ENCODE measurements at places on chromosomes 13 and 19.
A peak's percentile ranks its signal among the peaks of the same experiment; 100 is the strongest.

- DNase-seq, result no peak
Measured at GRCh38 chr13:30577401-30577852, 40.3 kb upstream of the USPL1 start.

- DNase-seq, result peak; percentile 89
Measured at GRCh38 chr19:18416778-18417249, 2.4 kb upstream of the SSBP4 start.

GRCh38 chr19:31770223-31770622, 421.0 kb upstream of the TSHZ3 start:
- no peak for DNase-seq

DNA sequence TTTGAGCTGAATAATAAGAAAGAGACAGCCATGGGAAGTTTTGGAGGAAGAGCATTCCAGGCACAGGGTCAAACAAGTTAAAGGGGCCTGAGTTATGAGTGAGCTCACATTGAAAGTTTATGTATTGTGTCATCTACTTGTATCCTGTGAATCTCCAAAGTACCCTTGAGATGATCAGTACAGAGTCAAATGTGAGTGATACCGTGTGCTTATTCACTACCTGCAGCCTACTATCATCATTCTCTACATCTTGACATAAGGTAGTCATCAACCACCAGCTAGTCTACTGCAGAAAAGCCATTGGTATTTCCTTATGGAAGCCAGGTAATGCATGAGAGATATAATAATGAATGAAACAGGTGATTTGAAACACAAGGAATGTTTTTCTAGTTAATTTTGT, 3.0 kb upstream of the KCTD12 start:
- no peak for DNase-seq

DNA sequence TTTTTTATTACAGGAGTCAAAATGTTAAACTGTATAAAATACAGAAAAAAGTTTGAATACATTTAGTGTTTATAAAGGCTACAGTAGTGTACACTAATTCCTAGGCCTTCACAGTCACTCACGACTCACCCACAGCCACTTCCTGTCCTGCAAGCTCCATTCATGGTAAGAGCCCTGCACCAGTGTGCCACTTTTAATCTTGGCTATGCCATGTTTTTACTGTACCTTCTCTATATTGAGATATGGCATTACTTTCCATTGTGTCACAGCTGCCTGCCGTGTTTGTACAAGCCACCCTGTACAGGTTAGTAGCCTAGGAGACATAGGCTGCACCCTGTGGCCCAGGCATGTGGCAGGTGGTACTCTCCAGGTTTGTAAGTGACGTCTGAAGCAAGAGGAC, 32.1 kb downstream of the C1QTNF9 start:
- no peak for DNase-seq

DNA sequence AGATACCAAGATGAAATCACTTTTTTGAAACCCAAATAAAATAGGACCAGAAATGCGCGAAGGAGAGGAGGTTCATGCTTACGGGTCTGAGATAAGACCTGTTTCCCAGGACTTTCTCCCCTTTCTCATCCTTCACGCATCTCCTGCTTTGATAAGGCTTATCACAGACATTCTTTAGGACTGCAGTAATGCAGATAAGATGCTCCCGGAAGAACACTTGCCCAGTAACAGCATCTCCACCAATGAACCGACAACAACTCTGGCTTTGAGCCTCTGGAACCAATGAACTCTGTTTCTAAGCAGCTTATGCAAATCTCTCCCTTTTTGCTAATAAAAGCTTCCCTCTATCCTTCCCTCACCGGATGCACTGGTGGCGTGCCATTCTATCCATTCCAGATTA, 783.4 kb upstream of the ARGLU1 start:
- DNase-seq, result no peak

- DNase-seq, result no peak
Measured at GRCh38 chr13:95113601-95114000, 187.7 kb downstream of the ABCC4 start.

GRCh38 chr13:43985422-43986072, 105.8 kb downstream of the LACC1 start:
- DNase-seq, result no peak

DNA sequence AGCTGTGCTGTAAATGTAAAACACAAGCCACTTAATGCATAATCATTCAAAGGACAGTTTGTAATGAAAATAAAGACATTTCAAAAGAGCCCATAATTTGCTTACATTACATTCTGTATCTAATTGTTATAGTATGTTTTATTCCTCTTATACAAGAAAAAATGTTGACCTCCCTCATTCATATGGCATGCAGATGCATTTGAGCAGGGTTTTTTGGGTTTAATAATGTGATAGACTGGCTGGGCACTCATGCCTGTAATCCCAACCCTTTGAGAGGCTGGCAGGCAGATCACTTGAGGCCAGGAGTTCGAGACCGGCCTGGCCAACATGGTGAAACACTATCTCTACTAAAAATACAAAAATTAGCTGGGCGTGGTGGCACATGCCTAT, 11.6 kb upstream of the ARL11 start:
- no peak for DNase-seq

DNA sequence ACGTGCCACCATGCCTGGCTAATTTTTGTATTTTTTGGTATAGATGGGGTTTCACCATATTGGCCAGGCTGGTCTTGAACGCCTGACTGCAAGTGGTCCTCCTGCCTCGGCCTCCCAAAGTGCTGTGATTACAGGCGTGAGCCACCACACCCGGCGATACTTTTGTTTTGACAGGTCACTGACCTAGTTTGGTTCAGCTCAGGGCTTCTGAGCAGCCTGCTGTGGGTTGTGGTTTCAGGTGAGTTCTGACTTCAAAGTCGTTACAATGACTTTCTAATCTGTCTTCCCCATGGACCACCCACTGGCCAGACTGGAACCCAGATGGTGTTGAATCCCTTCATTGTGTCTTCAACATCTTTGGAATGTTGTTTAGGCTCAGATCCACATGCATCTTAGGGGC, 73.8 kb downstream of the TRPM4 start:
- DNase-seq, result peak; percentile 28

DNA sequence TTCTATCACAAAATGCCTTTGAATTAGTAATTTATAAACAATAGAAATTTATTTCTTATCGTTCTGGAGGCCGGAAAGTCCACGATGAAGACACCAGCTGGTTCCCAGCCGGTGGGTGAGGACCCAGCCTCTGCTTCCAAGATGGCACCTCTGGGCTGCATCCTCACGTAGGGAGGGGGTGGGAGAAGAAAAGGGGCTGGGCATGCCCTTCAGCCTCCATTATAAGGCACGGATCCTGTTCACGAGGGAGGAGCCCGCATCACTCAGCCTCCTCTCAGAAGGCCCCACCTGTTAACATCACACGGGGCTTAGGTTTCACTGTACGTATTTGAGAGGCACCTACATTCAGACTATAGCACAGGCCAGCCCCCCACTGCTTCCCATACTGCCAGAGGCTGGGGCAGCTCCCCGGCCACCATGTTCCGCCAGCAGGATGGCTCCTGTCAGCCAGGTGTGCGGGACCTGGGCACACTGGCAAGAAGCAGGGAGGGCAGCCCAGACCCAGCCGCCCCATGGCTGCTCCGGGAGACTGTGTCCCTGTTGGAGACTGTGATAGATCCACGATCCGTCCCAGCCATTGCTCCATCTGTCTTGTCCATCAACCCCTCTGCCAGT, 131.6 kb downstream of the SOX1 start:
- no peak for DNase-seq

GRCh38 chr13:84413016-84413415, 530.7 kb upstream of the SLITRK1 start:
- no peak for DNase-seq

GRCh38 chr19:4199699-4200293, 17.3 kb downstream of the ANKRD24 start:
- peak; percentile 40 for DNase-seq

DNA sequence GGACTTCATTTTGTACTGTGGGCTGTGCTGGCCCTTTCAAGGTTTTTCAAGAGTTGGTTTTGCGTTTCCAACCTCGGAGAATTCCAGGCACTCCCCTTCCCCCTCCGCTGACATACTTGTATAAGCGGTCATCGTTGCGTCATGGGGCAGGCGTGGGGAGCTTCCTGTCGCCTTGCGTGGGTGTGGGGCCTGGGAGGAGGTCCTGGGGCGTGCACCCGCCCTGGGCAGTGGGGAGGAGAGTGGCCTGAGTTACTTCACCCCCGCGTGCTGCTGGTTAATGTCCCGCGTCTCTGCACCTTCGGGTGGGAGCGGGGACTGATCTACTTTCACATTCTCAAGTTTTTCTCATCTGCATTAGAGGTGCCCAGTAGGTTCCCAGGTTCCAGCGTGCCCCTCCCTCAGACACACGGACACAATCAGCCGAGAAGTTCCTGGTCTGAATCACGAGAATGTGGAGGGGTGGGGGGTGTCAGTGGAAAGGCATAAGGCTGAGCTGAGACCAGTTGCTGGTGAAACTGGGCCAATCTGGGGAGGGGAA, 4.1 kb downstream of the IER2 start:
- DNase-seq, result peak; percentile 79

GRCh38 chr19:55467236-55468053, 2.9 kb upstream of the C19orf85 start:
- peak; percentile 66 for DNase-seq

DNA sequence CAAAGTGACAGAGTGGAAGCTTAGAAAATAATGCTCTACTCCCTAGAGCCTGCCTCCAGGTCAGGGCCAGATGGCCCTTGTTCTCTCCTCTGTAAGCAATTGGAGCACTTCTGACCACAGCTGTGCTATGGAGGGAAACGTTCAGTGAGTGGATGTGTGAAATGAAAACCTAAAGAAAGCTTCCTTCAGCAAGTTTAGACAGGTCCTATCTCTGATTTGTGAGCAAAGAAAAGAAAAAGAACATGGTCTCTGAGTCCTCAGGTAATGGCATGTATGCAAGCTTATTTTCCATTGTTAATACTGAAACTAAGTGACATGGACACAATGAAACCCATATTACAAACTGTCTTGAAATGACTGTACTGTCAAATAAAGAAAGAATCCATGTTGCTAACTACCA, 1486.8 kb downstream of the EFNB2 start:
- DNase-seq, result no peak

DNA sequence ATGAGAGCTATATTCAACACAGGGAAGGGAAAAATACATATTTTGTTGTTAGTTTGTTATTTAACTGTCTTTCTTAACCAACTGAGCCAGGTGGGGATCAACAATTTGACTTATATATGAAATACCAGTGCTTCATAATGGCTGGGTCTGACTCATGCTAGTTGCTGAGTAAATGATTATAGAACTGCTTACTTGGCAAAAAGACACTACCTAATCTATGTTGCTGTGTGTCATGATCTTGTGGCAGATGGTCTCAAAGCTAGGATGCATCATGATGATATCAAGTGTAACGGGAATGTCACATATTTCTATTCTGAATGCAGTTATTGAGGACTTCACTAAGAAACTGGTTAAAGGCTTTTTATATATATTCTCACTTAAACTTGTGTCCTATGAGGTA, 727.4 kb upstream of the SLITRK1 start:
- no peak for DNase-seq

- no peak for DNase-seq
Measured at GRCh38 chr13:82827724-82828123, 1054.5 kb downstream of the SLITRK1 start.

- peak; percentile 85 for DNase-seq
Measured at GRCh38 chr19:34269968-34270621, 15.7 kb downstream of the GARRE1 start.

DNA sequence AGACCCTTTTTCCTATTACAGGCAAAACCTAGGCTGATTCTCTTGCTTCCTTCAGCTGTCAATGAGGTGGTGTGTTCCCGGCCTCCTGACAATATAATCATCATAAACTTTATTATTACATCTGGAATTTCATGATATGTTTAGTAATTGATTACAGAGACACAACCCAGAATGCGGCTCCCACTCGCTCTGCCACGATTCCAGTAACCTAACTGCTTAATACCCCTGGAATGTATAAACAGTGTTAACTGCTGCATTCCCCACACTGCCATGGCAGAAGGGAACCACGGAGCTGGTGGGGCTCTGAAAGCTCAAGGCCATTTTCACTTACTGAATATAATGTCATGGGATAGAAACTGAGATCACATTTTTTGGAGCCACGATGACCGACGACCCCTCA, 17.1 kb downstream of the TSHZ3 start:
- no peak for DNase-seq

DNA sequence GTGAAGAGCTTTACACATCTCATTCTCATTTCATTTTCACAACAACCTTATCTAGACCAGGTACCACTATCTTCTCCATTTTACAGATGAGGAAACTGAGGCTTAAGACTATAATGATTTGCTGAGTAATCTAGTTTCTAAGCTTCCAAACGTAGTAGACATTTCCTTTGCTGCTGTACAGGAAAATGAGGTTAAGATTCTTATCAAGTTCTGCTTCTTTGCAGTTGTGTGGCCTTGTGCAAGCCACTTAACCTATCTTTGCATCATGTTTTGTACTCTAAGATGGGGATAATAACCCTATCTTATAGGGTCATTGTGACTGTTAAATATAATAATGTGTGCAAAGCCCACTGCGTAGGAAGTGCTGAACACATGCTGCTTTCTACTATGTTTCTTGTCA, 307.9 kb downstream of the HS6ST3 start:
- DNase-seq, result no peak

GRCh38 chr13:64069892-64070291, 2654.2 kb upstream of the PCDH20 start:
- no peak for DNase-seq

DNA sequence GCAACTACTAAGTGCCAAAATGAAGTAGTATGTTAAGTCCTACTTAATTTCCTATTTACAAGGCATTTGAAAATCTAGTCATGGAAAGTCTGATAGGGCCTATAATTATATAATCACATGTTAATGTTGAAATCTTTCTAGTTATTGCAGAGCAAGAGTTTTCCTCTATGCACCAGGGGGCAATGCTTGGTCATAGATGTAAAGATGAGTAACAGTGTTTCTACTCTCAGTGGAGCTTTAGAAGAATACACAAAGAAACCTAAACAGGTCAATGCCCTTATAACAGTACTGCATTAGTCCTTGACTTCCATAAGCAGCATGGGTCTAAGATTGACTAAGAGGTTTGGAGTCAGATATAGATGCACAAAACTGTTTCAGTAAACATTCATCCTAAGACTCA, 218.7 kb downstream of the KCTD12 start:
- DNase-seq, result no peak

DNA sequence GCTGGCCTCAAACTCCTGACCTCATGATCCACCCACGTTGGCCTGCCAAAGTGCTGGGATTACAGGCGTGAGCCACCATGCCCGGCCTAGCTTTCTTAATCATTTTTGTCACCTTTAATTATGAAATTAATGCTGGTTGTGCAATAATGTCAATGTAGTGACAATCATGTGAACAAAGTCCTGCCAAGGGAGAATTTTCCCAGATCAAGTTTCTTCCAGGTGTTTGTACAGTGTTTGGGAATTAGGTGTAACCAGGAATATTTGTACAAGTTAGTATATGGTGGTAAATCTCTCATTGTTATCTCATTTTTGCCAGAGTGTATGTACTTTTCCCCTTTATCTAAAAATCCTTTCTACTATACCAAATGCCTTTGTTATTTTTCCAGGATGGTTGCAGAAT, 171.1 kb downstream of the UGGT2 start:
- DNase-seq, result no peak

GRCh38 chr19:55005684-55006488, 32.2 kb downstream of the GP6 start:
- DNase-seq, result peak; percentile 95

GRCh38 chr19:40178756-40179155, 12.5 kb upstream of the MAP3K10 start:
- no peak for DNase-seq
